ENCODE measurements at places on chromosomes 6 and 20. TPM values are rescaled to one million over a fixed set of nuclear protein-coding genes. Genes with fewer than 3 reads are reported as not detected.

DNA sequence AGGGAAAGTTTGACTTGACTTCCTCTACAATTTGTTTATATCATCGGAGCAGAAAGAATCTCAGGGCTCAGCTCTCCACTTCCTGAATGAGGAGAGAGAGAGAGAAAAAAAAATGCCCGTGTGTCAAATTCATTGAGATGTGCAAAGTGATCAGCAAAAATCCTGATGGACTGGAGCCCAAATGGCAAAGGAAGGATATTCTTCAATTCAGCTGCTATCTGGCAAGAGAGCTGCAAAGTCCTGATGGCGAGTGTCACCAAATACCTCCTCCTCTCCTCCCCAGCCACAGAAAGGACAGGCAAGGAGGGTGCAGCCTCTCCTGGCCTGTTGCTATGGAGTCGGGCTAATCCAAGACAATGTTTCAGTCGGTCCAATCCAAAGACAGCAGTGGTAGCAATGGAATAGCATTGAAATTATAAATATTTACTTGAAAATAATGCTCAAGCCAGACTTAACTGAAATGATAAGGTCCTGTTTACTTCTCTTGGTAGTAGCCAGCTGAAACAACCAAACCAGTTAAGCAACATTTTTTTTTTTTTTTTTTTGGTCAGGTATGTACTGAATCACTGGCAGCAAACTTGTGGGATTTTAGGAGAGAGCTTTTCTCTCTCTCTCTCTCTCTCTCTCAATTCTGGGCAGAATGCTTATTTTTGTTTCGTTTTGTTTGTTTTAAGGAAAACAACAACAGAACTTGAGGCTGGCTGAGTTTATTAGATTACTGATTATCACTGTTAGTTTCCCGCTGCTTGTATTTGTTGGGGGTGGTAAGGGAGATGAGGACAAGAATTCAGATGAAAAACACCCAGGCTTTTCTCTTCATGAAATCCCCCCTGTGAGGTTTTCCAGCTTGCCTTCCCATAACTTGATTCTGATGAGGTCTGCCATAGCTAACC lies 204.2 kb downstream of the BCAS1 start:
- DNase-seq: peak; percentile 50

DNA sequence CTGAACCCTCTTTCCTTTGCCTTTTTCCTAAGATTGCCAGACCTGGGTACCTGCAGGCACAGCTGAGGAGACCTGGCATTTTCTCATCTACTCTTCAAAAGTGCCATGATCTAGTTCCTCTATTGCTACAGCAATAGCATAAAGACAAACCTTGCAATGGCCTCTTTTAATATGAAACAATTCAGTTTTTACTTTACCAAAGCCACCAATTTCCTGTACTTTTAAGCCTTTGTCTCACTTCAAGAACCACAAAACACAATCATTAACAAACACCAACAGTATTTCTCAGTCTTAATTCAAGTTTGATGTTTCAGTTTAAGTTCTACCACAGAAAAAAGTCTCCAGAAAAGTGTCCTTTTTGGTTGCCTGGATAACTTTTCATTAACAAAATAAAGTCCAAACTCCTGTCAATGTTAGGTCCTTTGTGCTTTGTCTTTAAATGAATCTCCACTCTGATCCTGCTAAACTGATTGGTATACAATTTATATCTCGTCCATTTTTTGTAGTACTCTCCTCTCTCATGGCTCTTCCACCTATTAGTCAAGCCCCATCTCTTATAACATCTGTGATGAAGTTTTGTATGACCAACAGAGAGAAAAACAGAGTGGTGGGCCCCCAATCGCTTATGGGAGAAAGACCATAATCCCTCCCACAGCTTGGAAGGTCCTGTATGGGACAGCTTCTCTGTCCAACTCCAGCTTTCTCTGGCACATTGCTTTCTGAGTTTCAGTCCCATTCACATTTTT lies 50.5 kb upstream of the THEMIS start:
- DNase-seq: no peak

- DNase-seq: no peak
Measured at GRCh38 chr6:24882835-24883555, 52.8 kb downstream of the RIPOR2 start.

The ACTL10 gene
- total RNA-seq: 3.6 TPM

- DNase-seq: peak; percentile 63
Measured at GRCh38 chr6:119347466-119348095, 2.0 kb downstream of the MAN1A1 start.

The SLC24A3 gene
- 17.1 TPM for total RNA-seq

GRCh38 chr6:124197148-124197547 lies 393.5 kb downstream of the NKAIN2 start:
- DNase-seq: no peak

The TUBB2B gene
- 2.8 TPM for total RNA-seq

- DNase-seq: no peak
Measured at GRCh38 chr20:47610945-47611250, 109.2 kb downstream of the NCOA3 start.

The TGM3 gene
- not detected for total RNA-seq

GRCh38 chr6:19587238-19587942 lies 249.8 kb upstream of the ID4 start:
- DNase-seq: no peak

- DNase-seq: no peak
Measured at GRCh38 chr20:61562897-61563504, 310.9 kb downstream of the CDH4 start.

DNA sequence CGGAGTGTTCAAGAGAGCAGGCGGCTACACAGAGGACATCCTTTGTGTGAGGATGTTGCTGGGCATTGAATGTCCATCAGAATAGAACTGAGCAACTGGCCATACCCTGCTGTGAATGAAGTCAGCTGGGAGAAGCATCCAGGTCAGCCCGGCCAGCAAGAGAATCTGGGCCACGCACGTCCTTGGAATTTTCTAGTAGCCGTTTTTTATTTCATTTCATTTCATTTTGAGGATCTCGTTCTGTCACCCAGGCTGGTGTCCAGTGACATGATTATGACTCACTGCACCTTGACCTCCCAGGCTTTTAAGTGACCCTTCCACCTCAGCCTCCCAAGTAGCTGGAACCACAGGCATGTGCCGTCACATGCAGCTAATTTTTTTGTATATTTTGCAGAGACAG lies 97.9 kb downstream of the SSR1 start:
- no peak for DNase-seq

- no peak for DNase-seq
Measured at GRCh38 chr6:34922177-34922663, 33.2 kb downstream of the ANKS1A start.

The HEY2 gene
- 2.0 TPM for total RNA-seq

The HS3ST5 gene
- total RNA-seq: 3.2 TPM

DNA sequence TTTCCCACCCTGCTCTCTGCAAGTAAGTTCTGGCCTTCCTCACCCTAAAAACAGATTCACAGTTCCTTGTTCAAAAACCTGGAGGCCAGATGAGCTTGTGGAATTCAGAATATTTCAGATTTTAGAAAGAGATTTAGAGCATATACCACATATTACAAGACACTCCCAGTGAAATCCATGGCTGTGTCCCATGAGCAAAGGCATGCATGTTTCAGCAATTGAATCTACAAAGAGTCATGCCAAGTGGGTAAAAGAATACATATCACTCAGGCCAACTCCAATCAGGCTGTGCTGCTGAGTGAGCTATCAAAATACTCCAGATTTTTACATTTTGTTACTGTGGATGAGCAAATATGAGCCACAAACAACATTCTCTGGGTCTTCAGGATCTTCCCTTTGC lies 10.2 kb upstream of the NEDD9 start:
- no peak for DNase-seq

DNA sequence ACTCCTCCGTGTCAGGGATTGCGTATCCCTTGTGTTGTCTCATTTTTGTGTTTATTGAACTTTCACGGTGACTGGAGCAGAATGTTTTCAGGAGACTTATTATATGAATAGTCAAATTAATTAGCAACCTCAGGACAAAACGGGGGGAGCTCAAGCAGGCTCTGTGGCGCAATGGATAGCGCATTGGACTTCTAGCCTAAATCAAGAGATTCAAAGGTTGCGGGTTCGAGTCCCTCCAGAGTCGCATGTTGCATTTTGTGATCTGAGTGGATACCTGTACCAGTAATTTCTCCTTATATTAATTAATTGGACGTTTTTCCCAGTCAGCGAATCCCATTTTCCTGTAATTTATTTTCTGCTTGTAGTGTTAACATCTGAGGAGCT lies 89.1 kb upstream of the ZNF184 start:
- no peak for DNase-seq

DNA sequence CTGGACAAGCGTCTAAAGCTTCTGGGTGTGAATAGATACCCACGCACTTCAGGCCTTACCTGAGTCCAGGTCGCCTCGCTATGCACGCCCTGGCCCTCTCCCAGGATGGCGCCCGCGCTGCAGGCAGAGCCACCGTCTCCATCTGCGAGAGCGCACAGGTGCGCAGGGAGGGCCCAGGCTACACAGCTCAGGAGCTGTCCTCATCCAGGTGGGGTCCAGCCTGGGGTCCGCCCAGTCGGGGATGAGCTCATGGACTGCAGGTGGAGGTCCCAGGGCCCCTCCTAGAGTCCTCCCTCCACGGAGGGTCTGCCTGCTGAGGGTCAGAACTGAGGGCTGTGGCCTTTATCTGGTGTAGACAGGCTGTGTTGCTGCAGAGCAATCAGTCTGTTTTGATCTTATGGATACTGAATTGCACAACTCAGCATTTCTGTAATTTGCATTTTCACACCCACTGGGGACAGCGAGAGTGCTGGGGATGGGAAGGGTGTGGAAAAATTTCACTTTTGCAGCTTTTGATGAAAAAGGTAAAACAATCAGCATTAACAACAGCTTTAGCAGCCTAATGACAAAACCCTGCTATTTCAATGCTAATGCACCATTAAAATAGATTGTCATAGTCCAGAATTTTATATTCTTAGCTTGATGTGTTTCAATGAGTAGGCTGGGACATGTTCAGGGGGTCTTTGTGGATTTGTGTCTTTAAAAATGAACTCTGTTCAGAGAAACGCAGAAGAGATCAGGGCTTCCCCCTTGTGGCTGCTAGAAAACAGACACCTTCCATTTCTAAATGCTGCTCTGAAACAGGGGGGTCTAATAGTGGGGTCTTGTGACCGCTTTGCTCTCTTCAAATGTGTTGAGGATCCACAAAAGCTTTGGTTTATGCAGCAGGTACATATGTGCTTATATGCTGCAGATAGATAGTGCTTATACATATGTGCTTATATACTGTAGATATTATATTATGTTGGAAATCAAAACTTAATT lies 77.8 kb upstream of the PHACTR3 start:
- no peak for DNase-seq

The TBC1D32 gene
- total RNA-seq: 23.2 TPM

GRCh38 chr6:125827788-125828320 lies 37.1 kb downstream of the NCOA7 start:
- DNase-seq: no peak
